ENCODE measurements at places on chromosomes 7 and 10.
A peak's percentile ranks its signal among the peaks of the same experiment; 100 is the strongest.

DNA sequence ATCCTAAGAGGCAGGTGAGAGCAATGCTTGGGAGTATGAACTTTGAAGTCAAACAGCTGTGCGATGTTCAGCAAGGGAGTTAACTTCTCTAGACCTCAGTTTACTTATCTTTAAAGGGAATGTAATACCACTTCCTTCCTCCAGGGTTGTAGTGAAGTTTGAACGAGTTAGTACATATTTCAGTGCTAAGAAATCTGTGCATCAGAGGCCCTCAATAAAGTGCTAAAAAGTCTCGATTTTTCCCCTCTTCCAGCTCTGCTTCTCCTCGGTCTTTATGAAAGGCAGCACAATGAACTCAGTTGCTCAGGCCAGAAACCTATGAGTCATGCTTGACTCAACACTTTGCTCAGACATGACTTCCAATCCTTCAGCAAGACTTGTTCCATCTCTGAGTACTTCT is 418.9 kb downstream of the MDFIC start:
- DNase-seq = no peak

GRCh38 chr10:101139421-101139911 is 8.4 kb downstream of the TLX1 start:
- no peak for DNase-seq

- DNase-seq = no peak
Observed at GRCh38 chr7:120741371-120742042, 116.4 kb downstream of the TSPAN12 start.

- DNase-seq = no peak
Observed at GRCh38 chr7:92778972-92779371, 57.4 kb downstream of the CDK6 start.

DNA sequence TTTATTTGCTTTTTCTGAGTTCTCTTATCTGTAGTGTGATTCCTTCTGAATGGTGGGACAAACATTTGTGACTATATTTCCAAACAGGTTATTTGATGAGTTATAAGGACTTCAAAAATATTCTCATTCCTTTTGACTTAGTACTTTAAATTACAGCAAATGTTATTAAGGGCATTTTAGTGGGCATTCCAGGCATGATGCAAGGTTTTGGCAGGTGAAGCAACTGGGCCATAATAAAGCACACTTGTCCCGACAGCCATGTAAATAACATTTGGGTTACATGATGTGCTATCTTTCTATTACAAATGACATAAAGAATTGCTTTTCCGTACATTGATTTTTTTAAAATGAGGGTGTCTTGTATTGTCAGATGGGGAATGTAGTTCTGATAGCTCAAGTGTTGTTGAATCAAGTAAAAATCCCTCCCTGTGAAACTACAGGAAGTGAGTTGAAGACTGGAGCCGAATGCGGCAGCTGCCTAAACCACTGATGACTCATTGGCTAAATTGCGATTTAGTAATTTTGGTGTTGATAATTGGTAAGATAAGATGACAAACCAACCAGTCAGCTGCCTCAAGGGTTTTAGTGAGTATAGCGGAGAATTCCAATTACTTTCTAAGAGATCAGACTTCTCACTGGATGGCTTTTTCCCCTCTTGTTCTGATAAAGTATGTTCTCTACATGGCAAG is 231.3 kb upstream of the NPY start:
- DNase-seq = no peak

GRCh38 chr7:135708041-135708440 is 19.9 kb downstream of the SLC13A4 start:
- no peak for DNase-seq

DNA sequence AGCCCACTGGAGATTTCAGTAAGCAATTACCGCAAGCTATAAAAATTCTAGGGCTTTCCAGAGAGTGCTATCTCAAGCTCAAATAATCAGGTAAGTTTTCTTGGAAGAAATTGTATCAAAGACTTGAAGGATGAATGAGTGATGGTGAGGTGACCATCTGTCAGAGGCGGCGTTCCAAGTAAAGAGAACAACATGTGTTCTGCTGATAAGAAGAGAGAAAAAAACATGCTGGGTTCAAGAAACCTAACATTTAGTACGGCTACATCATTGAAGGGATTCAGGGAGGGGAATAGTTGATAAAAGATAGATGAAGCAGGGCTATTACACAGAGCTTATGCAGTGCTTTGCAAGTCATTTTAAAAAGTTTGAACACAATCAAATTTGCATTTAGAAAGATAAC is 100.7 kb downstream of the GNAI1 start:
- no peak for DNase-seq

GRCh38 chr10:25049966-25050365 is 33.6 kb downstream of the THNSL1 start:
- no peak for DNase-seq

GRCh38 chr10:15603446-15604011 is 116.2 kb downstream of the ITGA8 start:
- no peak for DNase-seq

DNA sequence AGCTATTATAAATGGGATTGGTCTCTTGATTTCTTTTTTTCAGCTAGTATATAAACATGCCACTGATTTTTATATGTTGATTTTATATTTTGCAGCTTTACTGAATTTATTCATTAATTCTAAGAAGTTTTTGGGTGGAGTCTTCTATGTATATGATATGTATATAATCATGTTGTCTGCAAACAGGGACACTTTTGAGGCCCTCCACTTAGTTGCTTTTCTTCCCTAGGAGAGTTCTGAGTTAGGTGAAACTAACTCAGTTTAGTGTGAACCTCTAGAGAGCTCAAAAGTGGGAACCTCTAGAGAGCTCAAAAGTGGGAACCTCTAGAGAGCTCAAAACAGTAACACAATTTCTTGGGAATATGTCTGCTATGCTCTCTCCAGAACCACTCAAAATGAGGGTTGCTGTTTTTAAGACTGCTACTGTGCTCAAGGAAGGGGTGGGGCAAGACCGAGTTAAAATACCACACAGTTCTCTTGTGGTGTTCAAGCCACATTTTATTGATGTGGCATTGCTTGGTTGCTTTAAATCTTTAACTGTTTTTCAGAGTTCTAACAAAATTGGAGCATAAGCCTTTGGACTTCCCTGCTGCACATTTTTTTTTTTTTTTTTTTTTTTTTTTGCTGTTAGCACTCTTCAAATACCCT is 13.2 kb downstream of the CCDC7 start:
- no peak for DNase-seq

GRCh38 chr10:126090911-126091728 is 194.8 kb downstream of the FANK1 start:
- DNase-seq = no peak

DNA sequence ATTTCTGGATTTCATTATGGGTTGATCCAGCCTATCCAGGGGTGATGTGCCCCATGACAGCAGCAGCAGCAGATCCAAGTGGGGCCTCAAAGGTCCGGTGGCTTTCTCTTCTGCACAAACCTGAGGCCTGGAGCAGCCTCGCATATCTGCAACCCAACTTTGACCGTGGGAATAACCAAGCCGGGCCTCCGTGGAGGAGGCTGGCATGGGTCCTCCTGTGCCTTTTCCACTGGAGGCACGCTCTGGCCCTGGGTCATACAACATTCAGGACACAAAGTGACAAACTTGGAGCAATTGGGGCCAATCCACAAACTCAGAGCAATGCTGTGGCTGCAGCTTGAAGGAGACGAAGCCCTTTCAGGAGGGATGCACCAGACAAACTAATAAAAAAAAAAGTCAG is 330.0 kb upstream of the MKI67 start:
- no peak for DNase-seq

DNA sequence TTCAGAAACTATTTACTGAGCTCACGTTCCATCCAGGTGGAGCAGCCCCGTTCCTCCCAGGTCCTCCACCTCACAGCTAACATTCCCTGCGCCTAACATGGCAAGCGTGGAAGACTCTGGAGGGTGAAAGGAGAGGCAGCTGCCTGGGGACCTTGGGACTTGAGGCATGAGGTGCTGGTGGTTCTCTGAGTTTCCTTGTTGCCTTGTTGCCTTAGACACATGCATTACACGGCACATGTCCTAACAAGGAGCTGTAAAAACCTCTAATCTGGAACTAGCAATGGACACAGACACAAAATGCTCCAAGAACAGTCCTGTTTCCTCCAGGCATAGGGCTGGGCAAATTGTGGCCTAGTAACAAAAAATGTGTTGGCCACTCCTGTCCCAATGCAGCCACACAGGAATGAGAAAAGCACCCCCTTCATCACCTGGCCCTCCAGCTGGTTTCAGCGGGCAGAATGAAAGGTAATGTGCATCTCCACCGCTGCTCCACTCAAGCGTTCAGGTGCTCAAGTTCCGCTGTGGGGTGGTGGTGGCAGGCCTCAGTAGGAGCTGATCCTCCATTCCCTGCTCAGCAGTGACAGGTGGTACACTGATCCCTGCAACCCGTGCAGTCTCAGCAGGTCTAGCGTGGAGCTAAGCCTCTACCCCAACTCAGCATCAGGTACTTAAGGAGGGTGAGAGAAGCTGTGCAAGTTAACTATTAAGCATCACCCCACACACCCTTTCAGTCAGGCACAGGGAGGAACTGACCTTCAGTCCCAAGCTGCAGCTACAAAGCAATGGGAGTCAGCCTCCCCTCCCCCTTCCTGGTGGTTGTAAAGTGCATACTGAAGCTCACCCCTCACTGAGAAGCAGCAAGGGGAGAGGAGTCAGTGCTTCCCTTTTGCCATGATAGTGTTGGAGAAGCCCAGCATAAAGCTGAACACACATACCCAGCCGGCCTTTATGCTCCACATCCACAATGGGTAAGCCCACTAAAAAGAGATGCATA is 382.8 kb downstream of the SDK1 start:
- DNase-seq = no peak

GRCh38 chr7:28091190-28091589 is 89.4 kb downstream of the JAZF1 start:
- DNase-seq = no peak

DNA sequence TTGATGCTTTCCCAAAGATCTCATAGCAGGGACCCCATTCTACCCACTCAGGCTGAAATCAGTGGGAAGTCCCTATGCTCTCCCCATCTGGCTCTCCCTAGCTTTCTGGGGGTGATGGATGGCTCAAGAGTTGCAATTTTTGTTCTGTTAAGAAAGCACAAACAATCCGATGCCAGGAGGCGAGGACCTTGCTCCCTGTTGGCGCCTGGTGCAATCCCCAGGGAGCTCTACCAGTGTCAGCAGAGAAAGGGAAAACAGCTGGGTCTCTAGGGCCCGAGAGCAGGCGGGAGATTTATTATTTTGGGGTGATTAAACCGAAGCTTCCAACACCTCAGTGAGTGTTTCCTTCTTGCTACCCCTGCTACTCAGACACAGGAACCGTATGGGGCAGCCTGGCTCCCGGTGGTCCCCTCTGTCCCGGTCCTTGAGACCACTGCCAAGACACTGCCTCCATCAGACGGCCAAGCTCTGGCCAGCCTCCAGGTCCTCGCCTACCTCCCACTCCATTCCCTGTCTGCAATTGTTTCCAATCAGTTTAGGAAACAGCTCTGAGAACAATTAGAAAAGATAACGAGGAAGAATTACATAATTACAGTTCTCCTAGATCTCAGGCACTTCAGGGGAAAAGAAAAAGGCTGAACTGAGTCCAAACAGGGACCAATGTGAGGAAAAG is 147.9 kb downstream of the PLXNA4 start:
- DNase-seq = peak; percentile 69

- DNase-seq = peak; percentile 87
Observed at GRCh38 chr10:76324283-76324682, 892.9 kb downstream of the LRMDA start.

- DNase-seq = no peak
Observed at GRCh38 chr10:58909881-58910280, 266.6 kb upstream of the PHYHIPL start.

GRCh38 chr7:30502470-30503251 is 2.0 kb downstream of the GGCT start:
- DNase-seq = no peak

DNA sequence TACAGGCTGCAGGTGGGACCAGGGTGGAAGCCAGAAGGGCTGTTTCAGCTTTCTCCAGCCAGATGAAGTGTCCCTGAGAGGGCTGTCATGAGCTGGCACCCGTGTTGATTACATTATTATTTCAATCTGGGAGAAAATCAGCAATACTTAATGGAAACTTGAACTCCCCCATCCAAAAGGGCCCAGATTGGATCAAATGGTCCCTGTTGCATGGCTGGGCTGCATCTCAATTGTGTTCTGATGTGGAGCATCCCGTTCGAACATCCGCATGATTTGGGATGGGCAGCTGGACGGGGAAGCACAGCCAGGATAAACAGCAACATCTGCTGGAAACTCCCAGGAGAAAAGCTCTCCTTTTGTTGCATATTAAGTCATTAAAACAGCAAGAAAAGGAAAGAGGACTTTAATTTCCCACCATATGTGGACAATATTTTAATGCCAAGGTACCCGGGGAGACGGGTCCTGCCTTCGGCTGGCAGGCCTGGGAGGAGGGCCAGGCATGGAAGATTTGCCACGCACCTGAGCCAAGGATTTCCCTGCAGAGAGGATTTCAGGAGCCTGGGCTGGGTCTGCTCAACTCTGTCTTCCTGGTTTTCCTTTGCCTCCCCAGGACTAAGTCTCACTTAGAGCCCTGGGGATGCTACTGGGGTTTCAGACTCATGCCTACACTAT is 52.4 kb downstream of the NPTX2 start:
- DNase-seq = no peak

DNA sequence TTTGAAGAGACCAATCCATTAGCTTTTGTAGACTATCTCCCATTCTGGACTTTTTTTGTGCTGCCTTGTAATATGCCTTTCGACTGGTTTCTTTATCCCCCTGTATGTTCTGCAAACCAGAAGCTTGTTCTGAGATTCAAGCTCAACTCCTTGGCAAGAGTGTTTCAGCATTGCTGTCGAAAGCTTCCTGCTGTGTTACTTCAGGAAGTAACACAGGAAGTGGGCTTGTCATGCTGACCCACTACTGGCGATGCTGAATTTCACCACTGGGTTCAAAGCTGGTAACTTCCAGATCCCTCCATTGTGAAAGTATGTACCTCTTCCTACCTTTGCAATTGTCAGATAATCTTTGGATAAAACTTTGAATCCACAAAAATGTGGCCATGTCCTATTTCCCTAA is 57.9 kb upstream of the INSYN2A start:
- DNase-seq = no peak

- DNase-seq = no peak
Observed at GRCh38 chr7:30460246-30460633, 18.3 kb downstream of the NOD1 start.

- no peak for DNase-seq
Observed at GRCh38 chr7:82528577-82529310, 85.2 kb upstream of the CACNA2D1 start.

DNA sequence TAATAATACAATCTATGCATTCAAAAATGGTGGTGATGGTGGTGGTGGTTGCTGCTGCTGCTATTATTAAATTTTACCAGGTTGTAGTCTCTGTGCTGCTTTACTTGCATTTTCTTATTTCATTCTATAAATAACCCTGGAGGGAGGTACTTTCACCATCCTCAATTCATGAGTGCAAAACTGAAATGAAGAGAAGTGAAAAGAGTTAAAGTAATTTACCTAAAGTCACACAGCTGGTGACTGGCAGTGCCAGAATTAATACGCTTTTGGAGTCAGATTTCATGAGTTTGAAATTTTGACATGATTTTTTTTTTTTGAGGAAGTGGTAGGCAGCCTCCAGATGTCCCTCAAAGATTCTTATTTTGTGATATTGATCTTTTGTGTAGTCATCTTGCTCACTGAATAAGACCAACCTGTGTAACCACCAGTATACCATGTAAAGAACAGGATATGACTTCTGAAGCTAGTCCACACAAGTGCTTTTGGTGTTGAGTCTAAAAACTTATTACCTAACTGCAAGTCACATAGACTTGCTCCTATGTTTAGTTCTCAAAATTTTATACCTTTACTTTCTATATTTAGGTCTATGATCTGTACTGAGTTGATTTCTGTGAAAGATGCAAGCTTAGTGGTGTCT is 218.8 kb downstream of the ZWINT start:
- no peak for DNase-seq

Measured in right lobe of liver (tissue), 6 donors.